ENCODE measurements at places on chromosomes 1 and 21.

DNA sequence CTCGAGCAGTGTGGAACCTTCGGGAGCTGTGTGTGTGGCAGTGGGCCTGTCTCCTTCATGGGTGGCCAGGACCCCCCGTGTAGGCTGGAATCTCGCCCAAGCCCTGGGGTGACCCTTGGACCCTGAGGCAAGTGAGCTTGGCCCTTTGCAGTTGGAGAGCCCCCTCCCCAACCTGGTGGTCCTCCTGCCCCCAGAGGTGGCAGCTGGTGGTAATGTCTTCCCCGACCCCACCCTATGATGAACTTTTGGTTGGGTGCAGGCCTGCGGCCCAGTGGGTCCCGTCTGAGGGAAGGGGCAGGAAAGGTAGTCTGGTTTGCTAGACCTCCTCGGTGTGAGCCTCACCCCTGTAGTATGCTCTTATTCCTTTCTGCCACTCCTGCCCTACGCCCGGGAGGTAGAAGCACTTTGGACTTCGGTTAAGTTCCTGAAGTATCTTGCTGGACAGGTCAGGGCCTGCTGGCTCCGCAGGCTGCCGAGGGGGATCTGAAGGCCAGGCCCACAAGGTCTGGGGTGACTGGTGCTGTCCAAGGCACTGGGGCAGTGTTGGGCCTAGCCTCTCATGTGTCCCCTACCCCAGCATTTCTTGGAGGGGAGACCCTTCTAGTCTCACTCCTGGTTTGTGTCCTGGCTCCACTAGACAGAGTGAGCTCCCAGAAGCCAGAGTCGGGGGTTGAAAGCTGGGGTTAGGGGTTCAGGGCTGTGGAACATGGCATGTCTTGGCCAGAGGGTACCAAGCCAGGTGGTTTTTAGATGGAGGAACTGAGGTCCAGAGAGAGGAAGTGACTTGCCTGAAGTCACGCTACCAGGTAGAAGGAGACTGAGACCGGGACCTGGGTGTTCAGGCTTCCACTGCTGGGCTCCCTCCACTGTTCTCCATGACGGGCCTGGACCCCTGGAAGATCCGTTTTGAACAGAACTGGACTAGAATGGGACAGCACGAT, 1.8 kb downstream of the ZNF362 start:
- DNase-seq, result no peak

GRCh38 chr1:207109004-207109403, 5.0 kb downstream of the C4BPA start:
- DNase-seq, result no peak

DNA sequence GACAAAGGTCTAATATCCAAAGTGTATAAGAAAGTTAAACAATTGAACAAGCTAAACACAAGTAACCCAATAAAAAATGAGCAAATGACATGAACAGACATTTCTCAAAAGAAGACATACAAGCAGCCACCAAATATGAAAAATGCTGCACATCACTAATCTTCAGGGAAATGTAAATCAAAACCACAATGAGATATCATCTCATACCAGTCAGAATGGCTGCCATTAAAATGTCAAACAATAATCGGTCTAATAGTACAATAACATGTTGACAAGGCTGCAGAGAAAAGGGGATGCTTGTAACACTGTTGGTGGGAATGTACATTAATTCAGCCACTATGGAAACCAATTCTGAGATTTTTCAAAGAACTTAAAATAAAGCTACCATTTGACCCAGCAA, 264.1 kb downstream of the AKT3 start:
- no peak for DNase-seq

- no peak for DNase-seq
Measured at GRCh38 chr1:32984455-32985171, 20.0 kb upstream of the RNF19B start.

DNA sequence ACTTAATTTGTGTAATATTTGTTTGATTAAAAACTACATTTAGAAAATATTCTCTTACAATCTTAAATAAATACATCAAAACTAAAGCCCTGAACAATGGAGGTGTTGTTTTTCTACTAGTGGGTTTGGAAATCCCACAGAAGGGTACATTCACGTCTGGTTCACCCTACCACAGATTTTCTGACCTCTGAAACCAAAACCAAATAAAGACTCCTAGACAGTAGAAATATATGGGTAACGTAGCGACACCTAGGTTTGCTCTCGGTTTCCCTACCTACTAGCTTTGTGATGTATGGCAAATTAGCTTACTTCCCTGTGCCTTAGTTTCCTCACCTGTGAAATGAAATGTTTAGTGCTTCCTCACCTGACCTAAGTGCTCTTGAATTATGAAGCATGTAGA, 312.6 kb downstream of the DPYD start:
- DNase-seq, result no peak

- no peak for DNase-seq
Measured at GRCh38 chr1:248825573-248825908, 174 bp downstream of the SH3BP5L start.

- no peak for DNase-seq
Measured at GRCh38 chr1:219798283-219799030, 129.9 kb downstream of the SLC30A10 start.

GRCh38 chr1:52752484-52752826, 26.2 kb downstream of the ZYG11B start:
- DNase-seq, result no peak

GRCh38 chr1:201223852-201224665, 33.4 kb downstream of the IGFN1 start:
- no peak for DNase-seq

DNA sequence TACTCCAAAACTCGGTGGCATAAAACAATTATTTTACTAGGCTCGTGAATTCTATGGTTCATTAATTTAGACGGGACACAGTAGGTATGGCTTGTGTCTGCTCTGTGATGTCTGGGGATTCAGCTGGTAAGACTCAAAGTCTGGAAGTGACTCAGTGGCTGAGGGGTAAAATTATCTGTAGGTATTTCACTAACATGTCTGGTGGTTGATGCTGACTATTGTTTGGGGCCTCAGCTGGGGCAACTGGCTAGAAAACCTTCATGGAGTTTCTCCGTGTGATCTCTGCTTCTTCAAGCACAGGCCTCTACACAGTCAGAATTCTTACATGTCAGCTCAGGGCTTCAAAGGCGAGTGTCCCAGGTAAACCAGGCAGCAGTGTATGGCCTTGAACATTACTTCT, 41.2 kb upstream of the KLF17 start:
- no peak for DNase-seq

GRCh38 chr21:42429856-42430255, 26.2 kb downstream of the UBASH3A start:
- no peak for DNase-seq

- DNase-seq, result no peak
Measured at GRCh38 chr1:13661539-13661938, 38.4 kb upstream of the PRDM2 start.

GRCh38 chr1:38038861-38039260, 7.7 kb downstream of the POU3F1 start:
- no peak for DNase-seq

GRCh38 chr1:226625832-226626576, 77.4 kb downstream of the STUM start:
- DNase-seq, result no peak

DNA sequence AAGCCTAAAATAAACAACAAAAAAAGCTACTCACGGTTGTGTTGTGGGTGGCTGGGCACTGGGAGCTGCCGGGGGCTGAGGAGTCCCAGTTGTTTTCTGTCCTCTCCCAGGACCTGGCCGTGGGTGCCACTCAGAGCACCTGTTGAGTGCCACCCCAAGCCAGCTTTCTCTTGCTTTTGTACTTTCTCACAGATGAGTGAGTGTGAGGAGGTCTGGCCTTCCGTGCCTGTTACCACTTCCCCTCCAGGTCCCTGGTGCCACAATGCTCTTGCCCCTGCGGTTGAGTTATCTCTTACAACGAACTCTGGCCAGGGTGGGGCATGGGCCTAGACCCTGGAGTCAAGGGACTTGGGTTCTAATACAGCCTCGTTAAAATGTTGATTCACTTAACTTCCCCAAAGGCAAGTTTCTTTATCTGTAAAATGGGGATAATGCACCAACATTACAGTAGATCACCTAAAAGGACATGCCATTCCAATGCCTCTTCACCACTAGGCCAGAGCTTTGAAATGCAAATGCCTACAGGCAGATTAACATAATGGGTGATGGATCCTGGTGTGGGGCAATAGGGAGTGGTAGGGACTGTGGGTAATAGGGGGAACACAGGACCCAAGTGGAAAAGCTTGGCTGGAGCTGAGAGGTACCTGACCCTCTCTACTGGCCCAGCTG, at the start of gene CNR2:
Gene CNR2 (minus strand): TSS at position 151 of the 669 bp plus-strand sequence. CDS start 37,745 bp downstream, outside the sequence.
- no peak for DNase-seq

DNA sequence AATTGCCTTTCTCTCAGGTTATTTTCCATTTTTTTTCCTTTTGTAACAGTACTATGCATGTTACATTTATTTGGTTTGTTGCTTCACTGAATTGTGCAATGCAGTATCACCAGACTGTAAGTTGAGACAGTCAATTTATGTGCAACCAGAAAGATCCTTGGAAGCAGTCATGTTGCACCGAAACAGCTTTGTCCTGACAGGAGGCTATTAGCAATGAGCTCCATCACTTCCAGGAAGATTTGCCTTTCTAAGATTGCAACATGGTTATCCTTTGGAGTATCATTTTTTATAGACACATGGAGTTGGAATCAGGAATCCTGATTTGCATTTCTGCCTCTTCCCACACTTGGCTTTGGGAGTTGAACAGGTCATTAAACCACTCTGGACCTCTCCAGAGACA, 84.5 kb upstream of the ST6GALNAC5 start:
- no peak for DNase-seq

DNA sequence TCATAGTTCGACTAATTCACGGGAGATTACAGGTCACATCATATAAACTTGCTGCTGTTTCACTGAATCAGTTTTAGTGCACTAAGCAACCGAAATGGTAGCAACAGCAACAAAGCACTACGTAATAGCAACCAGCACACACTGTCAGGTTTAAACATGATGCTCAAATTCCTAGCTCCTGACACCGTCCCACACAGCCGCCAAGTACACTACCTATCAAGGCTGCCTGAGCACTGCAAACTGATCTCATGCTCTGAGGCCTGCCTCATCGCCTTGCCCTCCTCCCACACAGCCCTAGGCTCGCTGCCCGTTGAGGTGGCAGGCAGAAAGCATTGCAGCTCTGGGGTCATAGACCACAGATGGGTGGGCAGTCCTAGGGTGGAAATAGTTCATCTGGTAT, 12.4 kb downstream of the LAMC2 start:
- DNase-seq, result no peak

- DNase-seq, result no peak
Measured at GRCh38 chr1:239233626-239234025, 152.7 kb upstream of the CHRM3 start.

DNA sequence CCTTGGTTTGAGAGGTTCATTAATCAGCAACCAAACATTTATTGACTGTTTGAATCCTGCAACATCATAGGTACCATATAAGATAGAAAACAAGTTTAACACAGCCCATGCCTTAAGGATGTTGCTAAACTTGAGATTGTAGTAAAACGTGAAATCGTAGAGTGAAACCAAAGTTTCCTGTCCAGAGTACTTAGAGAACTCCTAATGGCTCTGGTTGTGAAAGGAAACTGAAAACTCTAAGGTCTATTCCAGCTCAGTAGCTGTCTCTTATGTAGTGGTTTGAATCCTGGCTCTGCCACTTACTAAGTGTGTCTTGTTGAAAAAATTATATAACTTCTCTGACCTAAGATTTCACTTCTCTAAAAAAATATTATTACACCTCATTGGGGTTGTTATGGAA, 310.9 kb downstream of the NTNG1 start:
- no peak for DNase-seq

GRCh38 chr1:157077394-157077793, 22.2 kb downstream of the ETV3L start:
- DNase-seq, result no peak

- DNase-seq, result no peak
Measured at GRCh38 chr1:156401041-156401574, 32.1 kb downstream of the RHBG start.

DNA sequence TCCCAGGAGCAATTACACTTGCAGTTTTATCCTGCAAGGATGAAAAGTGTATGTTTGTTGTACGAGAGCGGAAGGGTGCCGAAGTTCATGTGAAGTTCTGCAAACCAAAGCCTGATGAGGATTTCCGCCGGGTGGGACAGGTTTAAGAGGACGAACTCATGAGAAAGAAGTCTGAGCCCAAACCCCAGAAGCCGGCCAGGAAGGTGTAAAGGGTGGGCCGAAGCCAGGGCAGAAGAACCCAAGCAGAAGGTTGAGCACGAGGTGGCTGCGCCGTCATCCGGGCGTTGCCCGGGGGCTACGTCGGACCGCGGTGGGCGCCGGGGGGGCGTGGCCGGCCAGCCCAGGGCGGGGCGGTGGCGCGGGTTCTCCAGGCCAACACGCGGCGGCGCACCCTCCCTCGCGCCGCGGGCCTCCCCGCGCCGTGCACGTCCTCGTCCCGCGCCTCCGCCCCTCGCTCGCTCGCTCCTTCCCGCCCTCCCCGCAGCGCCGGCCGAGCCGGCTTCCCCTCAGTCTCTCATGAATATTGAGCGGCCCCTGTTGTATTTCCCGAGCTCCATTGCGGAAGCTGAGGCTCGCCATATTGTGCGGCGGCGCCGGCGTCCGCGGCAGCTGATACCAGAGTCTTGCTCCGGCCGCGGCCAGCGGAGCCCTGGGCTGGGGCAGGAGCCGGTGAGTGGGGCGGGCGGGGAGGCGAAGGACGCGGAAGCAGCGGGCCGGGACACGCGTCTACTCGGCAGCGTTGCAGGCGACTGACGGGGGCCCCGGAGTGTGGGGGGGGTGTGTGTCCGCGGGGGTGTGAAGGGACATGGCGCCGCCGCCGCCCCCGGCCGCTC, at the start of gene RNF2:
Gene RNF2 (plus strand): TSS at position 578 of the 833 bp plus-strand sequence. CDS start 41,996 bp downstream, outside the sequence.
- peak; percentile 73 for DNase-seq

GRCh38 chr1:26097696-26098095, 13.9 kb upstream of the PDIK1L start:
- no peak for DNase-seq

DNA sequence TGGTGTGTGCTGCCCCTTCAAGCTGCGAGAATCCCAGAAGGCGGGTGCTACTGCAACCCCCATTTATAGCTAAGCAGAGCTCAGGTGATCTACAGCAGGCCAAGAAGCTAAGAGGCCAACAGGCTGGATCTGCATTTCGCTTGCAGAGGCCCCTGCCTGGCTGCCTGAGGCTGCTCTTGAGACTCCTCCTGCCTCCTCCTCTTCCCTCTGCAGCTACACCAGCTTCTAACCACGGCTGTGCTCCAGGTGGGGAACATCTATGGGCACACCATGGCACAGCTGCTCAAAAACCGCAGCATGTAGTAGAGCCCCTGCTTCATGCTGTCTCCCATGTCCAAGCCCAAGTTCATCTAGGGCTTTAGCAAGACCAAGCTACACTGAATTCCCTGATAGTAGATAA, 72.9 kb upstream of the ZNF678 start:
- DNase-seq, result no peak

GRCh38 chr1:207654320-207654719, 9.4 kb downstream of the CR1L start:
- DNase-seq, result no peak

DNA sequence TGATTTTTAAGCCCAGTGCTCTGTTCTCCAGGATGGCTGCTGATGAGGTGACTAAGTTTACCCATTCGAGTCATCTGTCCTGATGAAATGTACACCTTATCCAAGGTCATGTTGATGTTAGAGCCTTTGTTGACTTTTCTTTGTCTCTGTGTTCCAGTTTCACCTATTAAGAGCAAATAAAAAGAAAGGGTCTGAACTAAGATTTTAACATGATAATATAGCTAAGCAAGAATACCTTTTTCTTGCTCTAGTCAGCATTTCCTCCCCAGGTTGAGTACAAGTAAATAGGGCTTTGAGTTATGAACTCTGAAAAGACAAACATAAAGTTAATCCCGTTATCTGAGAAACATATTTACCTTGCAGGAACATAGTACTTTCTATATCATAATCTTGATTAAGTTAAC, 52.1 kb upstream of the GPR88 start:
- DNase-seq, result no peak
